ENCODE measurements at places on chromosomes 7 and 10.

- DNase-seq = no peak
Observed at GRCh38 chr10:124200011-124200410, 106.6 kb upstream of the CHST15 start.

DNA sequence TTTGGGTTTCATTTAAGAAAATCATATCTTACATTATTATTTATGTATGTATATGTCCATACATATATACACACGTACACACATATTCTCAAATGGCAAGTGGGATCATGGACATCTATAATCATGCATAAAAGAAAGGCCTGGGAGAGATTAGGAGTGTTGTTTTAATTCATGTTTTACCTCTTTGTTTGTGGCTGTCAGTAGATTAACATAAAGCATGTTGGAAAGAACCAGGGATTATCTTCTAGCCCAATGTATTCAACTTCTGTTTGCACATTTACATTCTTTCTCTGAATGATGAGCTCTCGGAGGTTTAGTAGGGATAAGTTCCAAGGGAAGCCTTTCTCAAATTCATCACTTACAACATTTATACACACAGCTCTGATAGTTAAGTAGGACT lies 191.4 kb downstream of the NSUN6 start:
- DNase-seq = no peak

DNA sequence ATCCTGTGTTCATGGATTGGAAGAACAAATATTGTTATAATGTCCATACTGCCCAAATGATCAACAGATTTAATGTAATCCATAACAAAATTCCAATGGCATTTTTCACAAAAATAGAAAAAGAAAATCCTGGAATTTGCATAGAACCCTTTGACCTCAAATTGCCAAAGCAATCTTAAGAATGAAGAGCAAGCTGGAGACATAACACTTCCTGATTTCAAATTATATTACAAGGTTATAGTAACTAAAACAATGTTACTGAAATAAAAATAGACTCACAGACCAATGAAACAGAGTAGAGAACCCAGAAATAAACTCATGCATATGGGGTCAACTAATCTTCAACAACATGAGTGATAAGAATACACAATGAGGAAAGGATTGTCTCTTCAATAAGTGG lies 302.5 kb downstream of the PHTF2 start:
- no peak for DNase-seq

DNA sequence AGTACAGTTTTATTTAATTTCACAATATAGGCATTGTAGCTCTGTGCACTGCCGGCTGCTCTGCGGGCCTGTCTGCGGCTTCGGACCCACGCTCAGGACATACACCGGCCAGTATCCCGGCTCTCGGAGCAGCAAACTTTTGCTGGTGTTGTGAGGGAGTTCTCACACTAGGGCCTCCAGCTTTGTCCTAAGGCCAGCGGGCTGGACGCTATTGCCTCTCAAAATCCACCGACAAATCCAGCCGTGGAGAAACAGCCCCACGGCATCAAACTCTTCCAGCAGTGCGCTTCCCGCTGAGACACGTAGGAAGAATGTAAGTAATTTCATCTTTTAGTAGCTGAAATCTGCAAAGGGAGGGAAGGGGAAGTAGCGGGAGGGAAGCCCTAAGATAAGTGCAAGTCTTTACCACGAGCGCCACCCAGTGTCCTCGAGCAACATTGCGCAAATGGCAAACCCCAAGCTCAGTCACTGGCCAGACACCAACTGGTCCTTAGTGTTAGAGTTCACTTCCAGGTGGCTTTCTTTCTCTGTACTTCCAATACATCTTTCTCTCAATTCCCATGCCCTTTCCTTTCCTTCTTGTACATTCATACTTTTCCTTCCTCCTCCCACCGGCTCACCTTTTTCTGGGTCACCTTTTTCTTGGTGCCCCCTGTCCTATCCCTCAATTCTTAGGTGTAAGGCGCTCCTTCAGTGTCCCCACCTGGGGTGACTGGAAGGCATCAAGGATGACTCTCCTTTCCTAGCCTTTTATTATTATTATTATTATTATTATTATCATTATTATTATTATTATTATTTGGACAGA lies 3.0 kb upstream of the DLX5 start:
- peak; percentile 68 for DNase-seq

GRCh38 chr7:6078548-6078947 lies 47.4 kb downstream of the ANKRD61 start:
- DNase-seq = no peak

GRCh38 chr7:143361552-143362130 lies 872 bp downstream of the FAM131B start:
- peak; percentile 41 for DNase-seq

DNA sequence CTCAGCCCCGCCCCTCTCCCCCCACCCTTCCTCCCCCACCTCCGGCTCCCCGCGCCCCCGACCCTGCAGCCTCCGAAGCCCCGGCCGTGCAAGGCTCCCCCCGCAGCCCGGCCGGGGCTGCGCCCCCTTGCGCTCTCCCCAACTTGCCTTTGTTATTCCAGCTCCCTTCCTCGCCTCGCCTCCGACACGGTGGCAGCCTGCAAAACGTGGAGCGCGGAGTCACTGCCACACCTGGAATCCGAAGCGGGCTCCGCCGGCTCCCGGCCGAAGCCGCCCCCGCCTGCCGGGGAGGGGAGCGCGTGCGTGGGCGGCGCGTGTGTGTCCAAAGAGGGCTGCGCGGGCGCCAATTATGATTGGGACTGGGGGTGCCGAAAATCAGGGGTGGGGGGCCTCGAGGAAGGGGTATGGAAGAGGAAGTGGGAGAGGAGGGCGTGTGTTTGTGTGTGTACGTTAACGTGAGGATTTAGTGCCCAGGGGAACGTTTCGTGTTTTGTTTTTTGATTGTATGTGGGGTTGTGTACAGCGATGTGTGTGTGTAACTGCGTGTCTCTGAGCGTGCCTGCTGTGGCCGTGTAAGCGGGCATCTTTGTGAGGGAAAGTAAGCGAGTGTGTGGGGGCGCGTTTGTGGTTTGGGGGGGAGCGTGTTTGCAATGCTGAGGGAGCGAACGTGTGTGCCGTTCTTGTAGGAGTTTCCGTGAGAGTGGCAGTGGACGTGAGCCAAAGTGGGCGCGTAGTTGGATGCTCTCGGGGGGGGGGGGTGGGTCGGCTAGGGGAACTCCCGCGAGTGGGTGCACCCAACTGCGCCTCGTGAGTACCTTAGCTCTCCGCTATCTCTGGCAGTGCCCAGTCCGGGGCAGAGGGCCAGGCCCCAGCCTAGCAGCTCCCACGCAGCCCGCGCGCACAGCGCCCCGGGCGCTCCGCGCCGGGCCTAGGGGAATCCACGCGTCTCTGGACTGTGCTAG lies 1.2 kb upstream of the ZMIZ1 start:
- DNase-seq = peak; percentile 87

DNA sequence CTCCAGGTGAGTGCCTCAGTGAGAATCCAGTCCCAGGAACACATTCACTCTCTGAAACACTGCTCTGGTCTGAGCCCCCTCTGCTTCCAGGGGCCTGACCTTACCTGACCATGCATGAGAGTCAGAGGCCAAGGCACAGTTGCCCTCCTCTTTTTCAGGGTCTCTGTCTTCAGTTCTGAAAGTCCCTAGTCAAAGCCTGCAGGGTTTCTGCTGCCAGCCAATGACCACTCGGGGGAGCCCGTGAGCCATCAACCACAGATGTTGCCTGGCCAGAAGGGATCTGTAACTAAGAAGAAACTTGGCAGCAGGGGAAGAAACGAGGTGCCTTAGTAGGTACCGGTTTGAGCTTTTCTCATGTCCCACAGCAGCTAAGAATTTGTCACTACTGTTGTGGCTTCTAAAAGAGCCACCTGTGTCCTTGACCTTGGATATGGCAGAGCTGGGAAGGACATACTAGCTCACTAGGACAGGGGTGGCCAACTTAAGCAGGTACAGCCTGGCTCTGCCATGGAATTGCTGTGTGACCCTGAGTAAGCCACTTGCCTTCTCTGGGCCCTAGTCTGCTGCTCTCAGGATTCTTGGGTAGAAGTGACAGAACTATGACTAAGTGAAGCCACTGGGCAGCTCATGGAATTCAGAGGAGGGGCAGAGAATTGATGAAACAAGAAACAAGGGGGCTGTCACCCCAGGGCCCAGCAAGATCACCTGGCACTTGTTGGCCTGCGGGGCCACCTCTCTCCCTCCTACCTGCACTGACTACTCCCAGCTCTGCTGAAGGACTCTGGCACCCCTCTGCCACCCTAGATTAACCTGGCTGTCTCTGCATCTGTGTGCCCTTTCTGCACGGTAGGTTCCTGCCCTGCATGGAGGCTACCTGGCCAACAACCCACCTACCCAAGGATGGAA lies 83.8 kb upstream of the GPR26 start:
- DNase-seq = peak; percentile 70

DNA sequence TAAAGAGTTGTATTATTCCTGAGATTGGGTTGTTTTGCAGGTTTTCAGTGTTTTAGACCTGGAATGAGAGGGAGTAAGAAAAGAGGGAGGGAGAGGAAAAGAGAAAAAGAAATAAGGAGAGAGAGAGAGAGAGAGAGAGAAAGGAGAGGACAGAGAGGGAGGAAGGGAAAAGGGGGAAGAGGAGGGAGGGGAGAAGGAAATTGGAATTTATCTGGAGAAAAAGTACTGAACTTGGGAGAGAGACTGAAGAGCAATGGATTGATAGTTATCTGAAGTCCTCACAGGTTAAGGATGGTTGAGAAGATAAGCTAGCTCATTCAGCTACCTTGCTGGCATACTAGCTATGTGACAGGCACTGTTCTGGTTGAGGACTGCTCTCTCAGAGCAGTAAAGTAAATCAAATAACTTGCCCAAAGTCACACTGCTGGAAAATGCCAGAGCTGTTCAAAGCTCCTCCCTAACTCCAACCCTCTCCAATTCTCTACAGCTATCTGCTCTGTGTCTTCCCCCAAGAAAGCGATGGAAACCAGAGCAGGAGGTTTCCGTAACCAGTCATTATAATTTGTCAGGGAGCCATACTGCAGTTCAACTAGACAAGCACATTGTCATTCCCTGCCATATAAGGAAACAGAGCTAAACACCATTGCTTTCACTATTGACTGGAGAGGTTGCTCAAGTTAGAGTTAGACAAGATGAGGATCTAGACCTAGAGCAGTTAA lies 10.7 kb downstream of the CALD1 start:
- no peak for DNase-seq

DNA sequence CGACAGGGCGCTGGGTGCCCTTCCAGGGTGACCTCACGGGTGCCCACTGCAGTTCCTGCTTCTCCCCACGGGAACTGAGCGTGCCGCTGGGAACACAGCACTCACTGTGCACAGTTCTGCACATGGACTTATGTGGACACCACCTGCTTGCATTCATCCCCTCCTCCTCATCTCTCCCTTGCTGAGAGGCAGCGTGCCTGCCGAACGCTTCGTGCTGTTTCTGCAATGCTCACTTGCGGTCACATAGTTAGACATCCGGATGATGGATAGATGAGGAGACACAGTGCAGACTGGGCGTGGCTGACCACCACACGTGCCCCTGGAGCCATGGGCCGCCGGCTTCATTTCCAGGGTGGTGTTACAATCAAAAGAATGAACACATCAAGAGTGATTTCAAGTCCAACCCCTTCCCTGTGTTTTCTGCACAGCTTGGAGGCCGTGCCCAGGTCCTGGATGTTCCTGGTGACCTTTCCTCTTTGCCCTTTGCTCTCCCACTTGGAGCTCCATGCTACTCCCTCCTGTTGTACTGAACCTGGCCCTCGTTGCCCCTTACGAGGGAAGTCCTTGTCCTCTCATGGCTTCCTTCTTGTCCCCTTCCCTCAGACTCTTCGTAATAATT lies 119.4 kb downstream of the VIPR2 start:
- DNase-seq = no peak

DNA sequence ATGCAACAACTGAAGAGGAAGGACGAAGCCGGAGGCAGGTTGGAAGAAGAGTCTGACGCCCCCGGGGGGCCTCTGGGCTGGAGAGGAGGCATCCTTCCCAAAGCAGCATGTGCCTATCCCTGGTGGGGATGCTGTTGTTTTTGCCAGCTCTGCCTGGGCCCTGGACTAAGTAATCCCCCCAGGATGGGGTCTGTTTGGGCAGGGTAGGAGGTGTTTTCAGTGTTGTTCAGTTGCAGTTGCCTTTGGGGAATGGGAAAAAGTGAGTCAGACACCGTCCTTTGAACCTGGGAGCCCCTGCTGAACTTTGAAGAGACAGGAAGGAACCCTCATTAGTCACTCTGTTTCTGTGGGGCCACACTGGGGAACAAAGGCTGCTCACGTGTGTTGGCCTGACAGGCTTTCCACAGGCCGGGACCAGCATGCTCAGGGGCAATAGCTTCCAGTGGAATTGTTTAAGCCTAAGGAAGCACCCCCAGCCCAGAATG lies 35.2 kb upstream of the GDF10 start:
- no peak for DNase-seq

- DNase-seq = no peak
Observed at GRCh38 chr7:33418251-33418701, 288.9 kb downstream of the BBS9 start.

Measured in germinal center (tissue), 1 donor.